ENCODE measurements at places on chromosomes 5 and 9.

- peak; percentile 98 for DNase-seq
Measured at GRCh38 chr9:107489687-107490605, at the start of gene KLF4. KLF4 (minus strand) TSS chr9:107489769; CDS start chr9:107489172, 597 bp downstream.

- no peak for DNase-seq
Measured at GRCh38 chr9:77909306-77909705, 122.3 kb downstream of the GNAQ start.

GRCh38 chr5:68646144-68646543, 430.6 kb downstream of the PIK3R1 start:
- DNase-seq: no peak

GRCh38 chr5:81819556-81820317, 68.8 kb upstream of the SSBP2 start:
- peak; percentile 15 for DNase-seq

GRCh38 chr9:20326516-20326915, 295.8 kb downstream of the MLLT3 start:
- no peak for DNase-seq

- no peak for DNase-seq
Measured at GRCh38 chr9:121294151-121294743, 26.3 kb downstream of the GSN start.

DNA sequence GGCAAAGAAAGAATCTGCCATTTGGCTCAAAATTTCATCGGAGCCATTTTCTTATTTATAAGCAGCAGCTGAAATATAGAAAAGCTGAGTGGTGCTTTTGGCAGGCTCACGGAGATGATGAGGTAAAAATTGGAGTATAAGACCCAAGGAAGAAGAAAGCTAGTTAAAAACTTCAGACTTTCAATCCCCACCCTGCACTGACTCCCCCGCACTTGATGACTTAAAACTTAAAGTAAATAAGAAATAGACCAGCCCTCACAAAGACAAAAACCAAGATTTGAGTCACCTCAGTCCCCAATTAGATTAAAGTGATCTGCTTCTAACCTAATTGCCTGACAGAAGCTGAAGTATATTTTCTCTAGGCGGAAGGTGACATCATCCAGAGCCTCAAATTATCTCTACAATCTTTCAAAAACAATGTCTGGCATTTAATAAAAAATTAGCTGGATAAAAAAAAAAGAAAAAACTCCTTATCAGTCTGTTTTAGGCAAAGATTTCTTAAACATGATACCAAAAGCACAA, 124.0 kb upstream of the PJA2 start:
- DNase-seq: no peak

DNA sequence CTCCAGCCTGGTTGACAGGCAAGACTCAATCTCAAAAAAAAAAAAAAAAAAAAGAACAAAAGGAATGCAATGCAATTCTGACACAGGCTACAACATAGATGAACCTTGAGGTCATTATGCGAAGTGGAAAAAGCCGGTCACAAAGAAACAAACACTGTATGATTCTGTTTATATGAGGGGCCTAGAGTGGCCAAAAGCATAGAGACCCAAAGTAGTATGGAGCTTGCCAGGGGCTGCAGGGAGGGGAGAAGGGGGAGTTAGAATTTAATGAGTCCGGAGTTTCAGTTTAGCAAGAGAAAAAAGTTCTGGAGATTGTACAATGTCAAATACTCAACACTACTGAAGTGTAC, 33.2 kb upstream of the ASS1 start:
- DNase-seq: no peak

GRCh38 chr5:149801307-149801990, 71.3 kb downstream of the PPARGC1B start:
- DNase-seq: no peak

DNA sequence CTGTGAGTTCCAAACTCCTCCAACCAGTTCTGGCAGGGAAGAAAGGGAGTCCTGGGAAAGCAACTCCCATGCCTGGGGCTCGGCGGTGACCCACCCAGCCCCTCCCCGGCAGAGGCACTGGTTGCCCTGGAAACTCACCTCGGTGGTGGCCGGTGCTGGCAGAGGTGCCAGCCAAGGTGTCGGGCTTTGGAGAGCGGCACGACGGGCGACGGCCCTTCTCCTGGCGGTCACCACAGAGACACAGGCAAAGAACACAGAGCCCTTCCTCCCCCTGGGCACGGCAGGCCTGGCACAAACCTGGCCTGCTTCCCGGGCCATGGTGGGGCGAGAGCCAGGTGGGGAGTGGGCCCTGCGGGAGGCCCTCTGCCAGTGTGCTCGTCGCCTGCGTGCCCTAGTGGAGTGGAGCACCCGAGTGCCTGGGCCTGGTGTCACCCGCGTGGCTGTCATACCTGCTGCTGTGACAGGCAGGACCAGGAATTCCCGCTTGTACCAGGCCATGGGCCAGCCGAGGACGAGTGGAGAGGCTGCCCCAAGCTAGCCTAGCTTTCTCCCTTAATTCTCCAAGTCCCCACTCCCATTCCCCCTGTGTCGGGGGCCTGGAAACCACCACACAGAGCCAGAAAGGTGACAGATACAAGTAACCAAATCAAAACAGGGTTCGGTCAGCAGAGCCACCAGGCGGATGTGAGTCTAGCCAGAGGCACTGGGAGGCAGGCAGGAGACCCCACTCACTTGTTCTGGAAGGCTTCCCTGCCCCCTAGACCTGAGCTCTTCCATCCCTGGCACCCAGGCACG, 8.2 kb upstream of the RALGDS start:
- no peak for DNase-seq
